ENCODE measurements at places on chromosomes 16 and 17.

GRCh38 chr17:4944163-4944553, 4.1 kb downstream of the RNF167 start:
- DNase-seq, result peak; percentile 34

GRCh38 chr17:66287911-66288310, 14.5 kb upstream of the PRKCA start:
- no peak for DNase-seq

DNA sequence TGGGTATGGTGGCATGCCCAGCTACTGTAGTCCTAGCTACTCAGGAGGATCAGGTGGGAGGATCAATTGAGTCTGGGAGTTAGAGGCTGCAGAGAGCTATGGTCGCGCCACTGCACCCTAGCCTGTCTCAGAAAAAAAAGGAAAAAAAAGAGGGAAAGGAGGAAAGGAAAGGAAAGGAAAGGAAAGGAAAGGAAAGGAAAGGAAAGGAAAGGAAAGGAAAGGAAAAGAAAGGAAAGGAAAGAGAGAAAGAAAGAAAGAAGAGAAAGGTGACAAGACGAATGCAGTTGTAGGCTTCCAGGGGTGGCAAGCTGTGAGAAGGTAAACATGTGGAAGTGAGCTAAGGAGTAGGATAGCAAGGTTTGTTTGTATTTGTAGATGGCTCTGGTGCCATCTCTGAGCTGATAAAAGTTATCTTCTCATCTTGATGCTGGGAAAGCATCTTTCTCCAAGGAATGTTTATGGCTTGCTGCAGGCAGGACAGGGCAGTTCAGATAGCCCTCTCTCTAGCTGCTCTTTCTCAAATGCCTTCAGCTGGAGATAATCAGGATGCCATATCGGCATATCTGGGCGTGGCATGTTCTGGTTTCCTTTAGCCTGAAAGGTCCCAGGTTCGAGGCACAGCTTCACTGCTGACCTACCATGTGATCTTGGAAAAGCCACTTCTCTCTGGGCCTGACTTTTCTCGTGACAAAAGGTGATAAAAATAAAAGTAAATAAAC, 2.8 kb upstream of the NOS2 start:
- no peak for DNase-seq

DNA sequence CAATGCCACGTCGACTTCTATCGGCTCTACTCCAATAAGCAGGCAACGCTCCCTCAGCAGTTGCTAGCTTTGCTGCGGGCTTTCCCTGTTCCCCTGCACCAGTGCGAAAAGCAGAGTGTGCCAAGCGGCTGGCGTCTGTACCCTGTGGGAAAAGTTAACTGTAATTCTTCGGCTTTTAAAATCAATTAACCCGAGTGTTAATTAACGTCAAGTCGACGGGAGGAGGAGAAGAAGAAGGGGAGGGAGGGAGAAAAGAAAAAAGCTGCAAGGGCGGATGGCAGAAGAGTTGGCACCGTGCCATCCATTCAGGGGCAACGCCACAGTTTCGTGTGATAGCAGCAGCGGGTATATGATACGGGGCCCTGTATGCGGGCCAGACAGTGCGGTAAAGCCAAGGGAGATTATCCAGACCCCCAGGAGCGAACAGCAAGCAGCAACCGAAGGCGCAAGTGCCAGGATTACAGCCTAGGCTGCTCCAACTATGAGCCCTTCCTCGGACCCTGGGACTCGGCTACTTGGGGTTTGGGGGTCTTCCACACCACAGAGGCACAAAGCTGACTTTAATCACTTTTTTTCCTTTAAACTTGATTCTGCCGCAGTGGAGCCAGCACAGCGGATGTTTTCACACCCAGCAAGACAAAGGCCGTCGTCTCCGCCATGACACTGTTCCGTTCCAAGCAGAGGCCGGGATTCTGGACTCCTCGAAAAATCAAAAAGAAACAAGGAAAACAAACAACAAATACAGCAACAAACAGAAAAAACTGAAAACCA, 253.8 kb upstream of the PMFBP1 start:
- no peak for DNase-seq

DNA sequence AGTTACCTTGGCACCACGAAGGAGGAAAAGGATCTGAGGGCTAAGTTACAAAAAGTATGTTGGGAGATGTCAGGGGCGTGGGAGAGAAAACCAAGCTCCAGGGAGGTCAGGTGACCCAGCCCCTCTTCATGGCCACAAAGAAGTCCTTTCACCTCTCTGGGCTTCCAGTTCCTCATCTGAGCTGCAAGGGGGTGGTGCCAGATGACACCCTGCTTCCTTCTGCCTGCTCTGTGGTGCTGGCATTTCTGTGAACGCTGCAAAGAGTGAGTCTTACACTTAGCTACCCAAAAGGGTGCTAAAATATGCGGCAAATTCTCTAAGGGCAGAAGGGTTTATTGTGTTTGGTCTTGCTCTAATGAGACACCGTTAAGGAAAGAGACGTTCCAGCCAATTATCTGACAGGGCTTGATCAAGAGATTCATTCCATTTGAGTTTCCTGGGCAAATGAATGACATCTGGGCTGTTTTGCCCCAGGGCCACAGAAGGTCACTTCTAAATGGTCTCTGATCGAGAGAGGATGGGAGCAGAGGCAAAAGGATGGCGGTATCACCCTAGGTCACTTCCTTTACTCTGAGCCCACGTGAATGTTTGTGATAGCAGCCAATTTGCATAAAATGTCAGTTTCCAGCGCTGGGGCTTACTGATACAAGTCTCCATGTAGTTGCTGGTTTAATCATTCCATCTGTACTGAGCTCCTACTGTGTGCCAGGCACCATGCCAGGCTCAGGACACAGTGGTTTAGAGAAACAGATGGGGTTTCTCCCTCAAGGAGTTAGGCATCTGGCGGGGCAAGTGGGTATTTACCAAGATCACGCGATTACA, 210.2 kb downstream of the KATNIP start:
- DNase-seq, result peak; percentile 10

- DNase-seq, result no peak
These were observed 18.9 kb downstream of the TMEM132E start for GRCh38 chr17:34598161-34598776.

GRCh38 chr16:78751601-78752000, 652.1 kb downstream of the WWOX start:
- no peak for DNase-seq

- no peak for DNase-seq
These were observed 13.8 kb downstream of the SLFN5 start for GRCh38 chr17:35256629-35257028.

GRCh38 chr16:82043680-82044584, 8.9 kb downstream of the HSD17B2 start:
- no peak for DNase-seq

DNA sequence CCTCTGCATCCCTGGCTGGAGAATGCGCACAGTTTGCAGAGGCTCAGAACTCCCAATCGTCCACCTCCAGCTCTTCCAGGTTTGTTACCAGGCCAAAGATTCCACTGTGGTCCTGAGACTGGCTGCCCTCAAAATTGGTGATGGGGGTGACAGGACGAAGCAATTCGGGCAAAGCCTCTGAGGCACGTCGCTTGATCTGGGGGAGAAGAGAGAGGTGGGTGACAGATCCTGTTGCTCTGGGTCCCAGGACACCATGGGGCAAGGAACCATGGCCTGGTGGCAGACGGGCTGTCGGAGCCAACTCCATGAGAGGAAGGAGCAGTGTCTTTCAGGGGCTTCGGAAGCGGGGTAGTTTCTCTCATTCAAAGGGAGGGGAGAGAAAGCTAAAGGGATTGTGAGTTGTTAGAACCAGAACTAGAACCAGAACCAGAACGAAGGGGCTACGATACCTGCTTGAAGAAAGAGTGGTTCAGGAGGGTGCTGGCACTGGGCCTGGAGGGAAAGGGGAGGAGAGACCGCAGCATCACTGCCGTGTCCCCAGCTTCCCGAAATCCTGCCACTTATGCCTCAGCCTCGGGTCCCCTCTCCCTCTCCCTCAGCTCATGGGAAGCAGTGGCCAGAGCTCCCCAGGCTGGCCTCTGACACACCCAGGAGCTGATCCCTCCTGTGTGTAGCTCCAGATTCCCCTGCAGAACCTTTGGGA, 3.8 kb upstream of the LIMD2 start:
- DNase-seq, result no peak

DNA sequence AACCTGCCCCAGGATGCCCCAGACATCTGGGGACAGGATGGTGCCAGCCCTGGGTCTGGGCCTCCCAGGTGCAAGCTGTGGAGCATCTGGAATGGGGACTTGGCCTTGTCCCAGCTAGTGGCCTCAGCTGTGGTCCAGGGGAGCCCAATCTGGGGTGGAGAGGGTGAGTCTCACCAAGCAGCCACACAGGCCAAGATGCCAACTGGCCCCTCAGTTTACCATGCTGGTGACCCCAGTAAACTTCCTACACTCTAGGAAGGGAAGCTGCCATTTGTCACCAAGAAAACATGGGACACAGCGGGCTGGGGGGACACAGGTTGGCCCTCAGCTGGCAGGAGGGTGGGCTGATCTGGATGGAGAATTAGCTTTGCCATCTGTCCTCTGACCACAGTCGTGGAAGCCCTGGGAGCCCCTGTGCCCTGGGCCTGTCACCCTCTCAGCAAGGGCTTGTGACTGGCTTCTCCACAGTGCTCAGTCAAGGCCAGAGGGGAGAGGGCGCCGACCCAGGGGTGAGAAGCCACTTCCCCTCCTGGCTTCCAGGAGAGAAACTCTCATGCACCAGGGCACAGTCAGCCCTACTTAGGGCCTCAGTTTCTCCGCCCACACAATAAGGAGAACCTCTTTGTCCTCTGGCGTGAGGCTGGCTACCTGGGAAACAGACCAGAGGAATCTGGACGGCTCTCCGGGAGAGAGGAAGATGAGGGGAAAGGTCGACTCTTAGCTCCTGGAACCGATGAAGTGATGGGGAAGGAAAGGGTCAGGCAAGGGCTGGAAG, 126.4 kb upstream of the SMURF2 start:
- no peak for DNase-seq

DNA sequence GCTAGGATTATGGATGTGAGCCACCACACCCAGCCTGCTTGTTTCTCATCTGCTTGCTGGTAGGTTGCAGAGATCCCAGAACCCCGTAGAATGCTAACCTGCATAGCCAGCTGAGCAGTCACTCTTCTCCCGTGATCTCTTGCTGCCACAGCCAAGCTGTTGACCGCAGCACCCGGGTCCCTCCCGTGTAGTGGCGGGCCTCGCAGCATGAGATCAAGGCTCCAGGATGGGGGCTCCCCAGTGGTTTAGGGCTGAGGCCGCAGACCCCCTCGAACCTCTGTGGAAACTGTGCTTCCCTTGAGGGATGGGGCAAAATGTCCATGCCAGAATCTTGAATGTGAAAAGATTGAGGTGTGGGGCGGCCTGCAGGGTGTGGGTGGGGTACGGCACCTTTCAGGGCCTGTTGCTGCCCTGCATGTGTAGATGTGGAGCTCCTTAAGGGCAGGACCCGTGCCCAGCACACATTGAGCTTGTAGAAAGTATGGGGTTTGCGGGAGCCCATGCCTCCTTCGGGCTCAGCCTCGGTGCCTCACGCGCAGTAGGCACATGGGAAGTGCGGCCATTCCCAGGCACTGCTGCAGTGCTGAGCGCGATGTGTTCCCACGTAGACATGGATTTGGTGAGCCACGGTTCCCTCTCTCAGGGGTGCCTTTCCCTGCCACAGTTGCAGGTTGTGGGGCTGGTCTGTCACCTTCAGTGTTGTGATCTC, 99.9 kb downstream of the BANP start:
- DNase-seq, result no peak

DNA sequence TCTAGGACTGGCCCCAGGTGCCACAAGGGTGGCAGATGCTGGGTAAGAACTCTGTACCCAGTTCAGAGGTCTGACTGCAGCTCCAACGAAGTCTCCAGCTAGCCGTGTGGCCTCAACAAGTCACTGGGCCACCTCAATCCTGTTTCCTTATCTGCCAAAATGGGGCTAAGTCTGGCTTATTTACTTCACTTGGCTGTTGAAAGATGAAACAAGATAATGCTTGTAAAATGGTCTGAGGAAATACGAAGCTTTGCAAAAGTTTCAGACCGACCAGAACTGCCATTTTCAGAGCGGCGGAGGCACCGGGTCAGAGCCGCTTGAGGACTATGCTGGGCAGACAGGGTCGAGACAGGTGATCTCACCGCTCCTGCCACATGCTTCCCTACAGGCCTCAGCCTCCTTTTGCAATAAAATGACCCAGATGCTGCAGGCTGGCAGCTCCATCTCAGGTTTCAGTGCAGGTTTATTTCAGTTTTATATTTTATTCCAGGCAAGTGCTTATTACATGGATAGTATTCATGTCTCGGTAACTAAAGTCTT, 17.2 kb downstream of the MNT start:
- DNase-seq, result no peak

- DNase-seq, result no peak
These were observed 10.9 kb upstream of the FAM171A2 start for GRCh38 chr17:44374306-44375195.

DNA sequence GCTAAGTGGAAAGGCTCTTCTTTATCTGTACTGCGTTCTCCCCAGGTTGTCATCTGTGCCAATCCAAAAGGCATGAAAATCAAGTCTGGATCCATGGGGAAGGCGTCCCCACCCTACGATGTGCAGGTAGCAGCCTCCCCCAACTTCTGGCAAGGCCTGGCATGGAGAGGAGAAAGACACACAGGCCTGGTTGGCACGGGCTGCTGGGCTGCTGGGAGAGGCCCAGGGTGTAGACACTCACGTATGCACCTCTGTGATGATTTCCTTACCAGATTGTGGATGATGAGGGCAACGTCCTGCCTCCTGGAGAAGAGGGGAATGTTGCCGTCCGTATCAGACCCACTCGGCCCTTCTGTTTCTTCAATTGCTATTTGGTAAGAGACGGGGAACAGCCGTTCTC, 20.4 kb upstream of the ACSM2A start:
- DNase-seq, result no peak

DNA sequence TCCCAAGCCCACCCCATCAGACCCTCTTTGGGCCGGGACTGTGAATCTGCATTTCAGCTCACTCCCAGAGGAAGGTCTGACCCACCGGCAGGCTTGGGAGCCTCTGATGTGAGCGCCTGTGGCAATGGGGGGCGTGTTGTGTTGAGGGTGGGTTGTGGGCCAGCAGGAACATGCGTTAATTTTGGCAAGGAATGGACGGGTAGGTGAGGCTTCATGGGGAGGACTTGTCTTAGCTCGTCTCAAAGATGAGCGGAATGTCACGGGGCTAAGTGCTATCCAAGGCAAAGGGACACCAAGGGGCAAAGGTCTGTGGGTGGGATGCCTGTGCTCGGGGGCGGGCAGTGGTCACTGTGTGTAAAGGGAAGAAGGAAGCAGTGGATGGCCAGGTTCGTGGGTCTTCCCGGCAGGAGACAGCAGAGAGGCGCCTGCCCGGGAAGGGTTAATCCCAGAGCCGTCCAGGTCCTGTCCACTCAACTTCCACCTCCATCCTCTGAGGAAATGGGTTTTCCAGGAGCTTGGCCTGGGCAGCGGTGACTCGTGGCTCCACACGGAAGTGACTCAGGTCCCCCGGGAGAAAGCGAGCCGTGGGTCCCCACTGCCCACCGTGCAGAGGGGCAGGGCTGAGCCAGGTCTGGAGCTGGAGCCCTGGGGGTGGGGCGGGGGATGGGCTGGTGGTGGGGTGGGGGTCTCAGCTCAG, 17.4 kb downstream of the ADGRG1 start:
- no peak for DNase-seq

GRCh38 chr17:37447641-37448040, 41.0 kb downstream of the TADA2A start:
- no peak for DNase-seq

DNA sequence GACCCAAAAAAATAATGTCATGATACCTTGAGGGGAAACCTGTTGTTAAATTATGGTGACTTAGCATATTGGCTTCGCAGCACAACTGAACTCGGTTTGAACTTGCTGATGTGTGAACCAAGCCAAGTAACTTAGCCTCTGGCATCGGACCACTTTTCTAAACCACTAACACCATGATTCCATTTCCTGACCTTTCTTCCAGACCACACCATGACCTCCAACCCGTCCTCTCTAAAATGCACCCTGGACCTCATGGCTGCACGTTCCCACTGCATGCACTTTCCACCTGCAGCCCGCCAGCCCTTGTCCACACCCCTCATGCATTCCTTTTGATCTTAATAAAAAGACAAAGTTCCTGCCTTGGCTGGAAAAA, 29.3 kb downstream of the DYNLRB2 start:
- DNase-seq, result no peak

Measured in hematopoietic multipotent progenitor cell treated with erythropoietin and hydrocortisone succinate and interleukin-3 and kit ligand, for 17 days (in vitro differentiated cells).